ENCODE measurements at places on chromosomes 1 and 21.

- H3K36me3 ChIP-seq, result peaks cover 24% of the 10 kb centered on the region
- peaks cover 15% of the 10 kb centered on the region for H3K4me1 ChIP-seq
- no peaks in the 10 kb centered on the region for H3K27me3 ChIP-seq
- no peak for DNase-seq
- no peak overlapping the region for H3K27ac ChIP-seq
These were observed 12.8 kb downstream of the LGALS8 start for GRCh38 chr1:236536540-236536939.

DNA sequence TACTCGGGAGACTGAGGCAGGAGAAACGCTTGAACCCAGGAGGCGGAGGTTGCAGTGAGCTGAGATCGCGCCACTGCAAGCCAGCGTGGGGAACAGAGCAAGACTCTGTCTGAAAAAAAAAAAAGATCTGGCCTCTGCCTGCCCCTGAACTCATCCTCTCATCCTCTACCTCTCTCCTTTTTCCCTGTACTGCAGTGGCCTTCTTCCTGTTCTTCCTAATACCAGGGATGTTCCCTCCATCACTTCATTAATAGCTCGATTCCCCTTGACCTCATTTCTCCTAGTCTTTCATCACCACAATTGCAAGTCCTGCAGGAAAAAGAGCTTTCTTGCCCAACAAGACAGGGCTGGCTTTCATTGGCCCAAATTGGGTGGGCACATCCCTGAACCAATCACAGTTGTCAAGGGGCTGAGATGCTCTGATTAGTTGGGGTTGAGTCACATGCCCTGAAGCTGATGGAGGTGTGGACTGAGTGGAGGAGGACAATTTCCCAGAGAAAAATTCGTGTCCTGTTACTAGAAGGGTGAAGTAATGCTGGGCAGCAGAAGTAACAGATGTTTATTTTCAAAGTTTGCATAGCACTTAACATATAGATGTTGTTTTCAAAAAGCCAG lies 86.8 kb upstream of the PUM1 start:
- H3K4me1 ChIP-seq, result peaks cover 15% of the 10 kb centered on the region
- H3K27ac ChIP-seq, result peak overlapping the region; percentile 10
- DNase-seq, result no peak
- no peaks in the 10 kb centered on the region for H3K36me3 ChIP-seq
- H3K4me3 ChIP-seq, result no peak overlapping the region

DNA sequence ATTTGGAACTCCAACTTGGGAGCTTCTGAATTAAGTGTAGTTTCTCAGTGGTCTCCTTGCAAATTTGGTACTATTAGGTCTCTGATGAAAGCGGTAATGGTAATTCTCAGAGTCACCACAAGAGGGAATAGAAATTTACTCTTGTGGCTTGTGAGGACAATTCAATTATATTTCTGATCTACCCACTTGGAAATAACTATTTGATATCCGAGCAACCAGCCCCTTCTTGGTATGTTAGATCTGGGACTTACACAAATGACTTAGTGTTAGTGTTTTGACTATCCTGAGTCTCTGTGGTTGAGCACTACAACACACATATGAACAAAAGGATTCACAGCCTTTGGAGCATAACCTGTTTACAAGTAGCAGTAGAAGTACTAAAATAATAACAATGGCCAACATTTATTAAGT lies 68.1 kb downstream of the RPS6KA1 start:
- H3K27ac ChIP-seq, result no peak overlapping the region
- peaks cover 7% of the 10 kb centered on the region for H3K4me1 ChIP-seq
- no peak overlapping the region for H3K4me3 ChIP-seq
- no peaks in the 10 kb centered on the region for H3K27me3 ChIP-seq
- no peak for DNase-seq
- no peaks in the 10 kb centered on the region for H3K36me3 ChIP-seq

GRCh38 chr1:159845751-159846629 lies 16.5 kb downstream of the VSIG8 start:
- DNase-seq, result no peak
- H3K4me3 ChIP-seq, result no peak overlapping the region
- peaks cover 7% of the 10 kb centered on the region for H3K27me3 ChIP-seq
- no peaks in the 10 kb centered on the region for H3K36me3 ChIP-seq
- H3K27ac ChIP-seq, result peak overlapping the region; percentile 27
- peaks cover 17% of the 10 kb centered on the region for H3K4me1 ChIP-seq

DNA sequence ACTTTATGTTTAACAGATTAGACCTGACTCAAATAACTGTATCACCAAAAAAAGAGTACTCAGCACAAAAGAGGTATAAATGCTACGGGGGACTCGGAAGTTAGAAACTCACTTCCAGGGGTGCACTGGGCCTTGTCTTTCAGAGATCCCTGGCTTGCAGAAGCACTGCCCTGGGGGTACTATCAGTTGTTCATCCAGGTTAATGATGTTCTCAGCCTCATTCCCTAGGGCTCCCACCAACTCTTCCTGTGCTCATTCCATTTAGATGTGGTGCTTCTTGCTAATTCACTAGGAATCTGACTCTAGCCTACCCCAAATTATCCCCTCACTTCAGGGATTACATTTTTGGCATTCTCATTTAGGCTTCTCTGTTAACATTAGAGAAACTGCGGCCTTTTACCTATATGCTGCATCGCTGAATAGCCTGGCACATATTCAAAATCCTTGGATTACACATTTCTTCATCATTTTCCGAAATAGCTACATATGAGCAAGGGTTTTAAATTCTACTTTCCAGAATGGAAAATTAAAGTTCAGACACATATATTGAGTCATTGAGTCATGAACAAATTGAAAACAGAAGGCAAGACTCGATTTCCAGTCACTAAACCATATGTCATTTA lies 338.5 kb downstream of the KCTD3 start:
- H3K36me3 ChIP-seq, result no peaks in the 10 kb centered on the region
- no peaks in the 10 kb centered on the region for H3K4me1 ChIP-seq
- no peak for DNase-seq
- no peaks in the 10 kb centered on the region for H3K27me3 ChIP-seq
- no peak overlapping the region for H3K4me3 ChIP-seq
- H3K27ac ChIP-seq, result no peak overlapping the region

- H3K36me3 ChIP-seq, result no peaks in the 10 kb centered on the region
- DNase-seq, result no peak
- H3K27me3 ChIP-seq, result no peaks in the 10 kb centered on the region
These were observed 82.2 kb downstream of the LMO4 start for GRCh38 chr1:87410776-87411480.

DNA sequence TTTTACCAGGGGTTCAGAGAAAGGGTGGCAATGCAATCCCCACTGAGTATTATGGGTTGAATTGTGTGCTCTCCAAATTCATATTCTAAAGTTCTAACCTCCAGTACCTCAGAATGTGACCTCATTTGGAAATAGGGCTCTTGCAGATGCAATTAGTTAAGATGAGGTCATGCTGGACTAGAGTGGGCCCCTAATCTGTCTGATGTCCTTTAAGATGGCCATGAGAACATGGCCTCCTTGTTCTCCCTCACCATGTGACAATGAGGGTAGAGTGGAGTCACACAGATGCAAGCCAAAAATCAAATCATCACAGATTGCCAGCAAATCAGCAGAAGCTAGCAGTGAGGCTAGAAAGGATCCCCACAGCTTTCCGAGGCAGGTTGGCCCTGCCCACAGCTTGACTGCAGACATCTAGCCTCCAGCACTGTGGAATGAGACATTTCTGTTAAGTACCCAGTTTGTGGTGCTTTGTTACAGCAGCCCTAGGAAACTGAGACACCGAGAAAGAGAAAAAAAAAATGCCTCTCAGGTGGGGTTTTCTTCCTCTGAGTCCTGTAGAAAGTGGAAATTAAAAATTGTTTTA lies 25.5 kb upstream of the CREG1 start:
- DNase-seq, result no peak
- H3K36me3 ChIP-seq, result no peaks in the 10 kb centered on the region
- H3K4me1 ChIP-seq, result no peaks in the 10 kb centered on the region
- peaks cover 13% of the 10 kb centered on the region for H3K27me3 ChIP-seq
- no peak overlapping the region for H3K27ac ChIP-seq

DNA sequence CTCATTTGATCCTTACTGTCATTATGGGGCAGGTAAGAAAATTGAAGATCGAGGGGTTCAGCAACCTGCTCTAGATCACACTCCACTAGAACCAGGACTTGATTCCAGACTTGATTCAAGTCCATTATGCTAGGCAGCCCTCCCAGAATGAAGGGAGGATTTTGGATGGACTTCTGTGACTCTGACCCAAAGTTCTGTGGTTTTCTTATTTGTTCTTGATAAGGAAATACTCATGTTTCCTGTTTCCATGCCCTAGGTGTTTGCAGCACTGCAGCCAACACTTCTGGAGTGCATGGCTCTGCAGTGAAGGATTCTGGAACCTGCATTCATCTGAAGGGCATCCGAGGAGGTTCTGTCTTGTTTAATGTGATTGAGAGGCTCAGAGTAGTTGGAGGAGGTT lies 140.0 kb downstream of the FCRL5 start:
- no peak for DNase-seq
- no peak overlapping the region for H3K4me3 ChIP-seq
- no peak overlapping the region for H3K27ac ChIP-seq
- no peaks in the 10 kb centered on the region for H3K27me3 ChIP-seq
- no peaks in the 10 kb centered on the region for H3K36me3 ChIP-seq
- H3K4me1 ChIP-seq, result no peaks in the 10 kb centered on the region

DNA sequence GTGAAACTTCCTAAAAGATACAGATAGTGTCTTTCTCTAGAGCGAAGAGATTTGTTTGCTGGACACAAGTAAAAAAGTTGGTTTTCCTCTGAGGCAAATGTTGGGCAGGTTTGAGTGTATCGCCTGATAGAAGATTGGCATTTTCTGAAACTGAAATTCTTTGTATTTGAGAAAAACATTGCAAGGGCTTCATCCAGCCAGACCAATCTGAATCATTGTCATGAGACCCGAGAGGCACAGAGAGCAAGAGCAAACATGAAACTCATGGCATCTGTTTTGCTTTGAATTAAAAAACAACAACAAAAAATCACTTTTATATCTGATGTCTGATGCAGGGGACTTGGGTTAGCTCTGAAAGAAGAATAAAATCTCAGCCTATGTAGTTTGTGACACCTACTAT lies 379.3 kb upstream of the NCAM2 start:
- H3K4me3 ChIP-seq, result no peak overlapping the region
- H3K27me3 ChIP-seq, result peaks cover 1% of the 10 kb centered on the region
- H3K27ac ChIP-seq, result no peak overlapping the region
- H3K4me1 ChIP-seq, result no peaks in the 10 kb centered on the region
- H3K36me3 ChIP-seq, result no peaks in the 10 kb centered on the region

DNA sequence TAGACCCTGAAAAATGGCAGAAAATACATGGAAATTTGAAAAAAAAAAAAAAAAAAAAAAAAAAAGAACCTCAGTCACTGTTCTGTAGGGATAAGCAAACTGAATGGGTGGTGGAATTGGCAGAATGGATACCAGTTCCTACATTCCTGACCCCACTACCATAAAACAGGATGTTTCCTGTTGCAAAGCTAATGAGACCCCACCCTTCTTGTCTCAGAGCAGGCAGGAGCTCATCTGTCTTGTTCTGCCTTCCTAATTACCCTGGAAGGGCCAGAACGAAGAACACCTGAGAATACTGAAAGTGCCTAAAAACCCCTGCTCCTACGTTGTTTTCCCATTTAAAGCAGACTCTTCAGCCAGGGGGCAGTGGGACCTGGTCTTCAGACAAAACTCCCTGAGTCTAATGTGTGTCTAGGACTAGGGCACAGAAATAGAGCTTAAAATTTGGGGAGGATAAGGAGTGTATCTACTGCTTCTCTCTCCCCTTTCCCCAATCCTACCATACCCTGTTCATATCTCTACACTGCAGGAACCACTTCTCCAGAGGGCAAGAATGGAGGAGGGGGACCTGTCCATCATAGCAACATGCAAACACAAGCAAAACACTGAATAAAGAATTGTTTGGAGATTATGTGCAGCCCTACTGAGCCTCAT lies 3.9 kb downstream of the C1orf56 start:
- H3K36me3 ChIP-seq, result peaks cover 17% of the 10 kb centered on the region
- H3K27ac ChIP-seq, result peak overlapping the region; percentile 64
- H3K4me3 ChIP-seq, result no peak overlapping the region
- H3K27me3 ChIP-seq, result no peaks in the 10 kb centered on the region

GRCh38 chr1:48338257-48338656 lies 115.7 kb downstream of the SLC5A9 start:
- H3K4me1 ChIP-seq, result no peaks in the 10 kb centered on the region
- no peak for DNase-seq
- H3K27ac ChIP-seq, result no peak overlapping the region
- H3K36me3 ChIP-seq, result peaks cover 21% of the 10 kb centered on the region
- no peaks in the 10 kb centered on the region for H3K27me3 ChIP-seq

GRCh38 chr1:30083800-30084464 lies 639.5 kb downstream of the MATN1 start:
- no peak overlapping the region for H3K4me3 ChIP-seq
- no peak for DNase-seq
- no peaks in the 10 kb centered on the region for H3K36me3 ChIP-seq
- H3K4me1 ChIP-seq, result peaks cover 29% of the 10 kb centered on the region

GRCh38 chr1:67439277-67440029 lies 9.3 kb upstream of the SERBP1 start:
- H3K27ac ChIP-seq, result peak overlapping the region; percentile 9
- no peaks in the 10 kb centered on the region for H3K36me3 ChIP-seq
- peaks cover 50% of the 10 kb centered on the region for H3K4me1 ChIP-seq
- H3K4me3 ChIP-seq, result no peak overlapping the region
- no peak for DNase-seq
- no peaks in the 10 kb centered on the region for H3K27me3 ChIP-seq

- DNase-seq, result no peak
- H3K27ac ChIP-seq, result no peak overlapping the region
These were observed 17.6 kb upstream of the CBR3 start for GRCh38 chr21:36117286-36117741.

GRCh38 chr21:16137106-16137505 lies 407.3 kb downstream of the USP25 start:
- H3K4me1 ChIP-seq, result peaks cover 5% of the 10 kb centered on the region
- H3K27me3 ChIP-seq, result no peaks in the 10 kb centered on the region
- no peak overlapping the region for H3K27ac ChIP-seq
- peaks cover 16% of the 10 kb centered on the region for H3K36me3 ChIP-seq

DNA sequence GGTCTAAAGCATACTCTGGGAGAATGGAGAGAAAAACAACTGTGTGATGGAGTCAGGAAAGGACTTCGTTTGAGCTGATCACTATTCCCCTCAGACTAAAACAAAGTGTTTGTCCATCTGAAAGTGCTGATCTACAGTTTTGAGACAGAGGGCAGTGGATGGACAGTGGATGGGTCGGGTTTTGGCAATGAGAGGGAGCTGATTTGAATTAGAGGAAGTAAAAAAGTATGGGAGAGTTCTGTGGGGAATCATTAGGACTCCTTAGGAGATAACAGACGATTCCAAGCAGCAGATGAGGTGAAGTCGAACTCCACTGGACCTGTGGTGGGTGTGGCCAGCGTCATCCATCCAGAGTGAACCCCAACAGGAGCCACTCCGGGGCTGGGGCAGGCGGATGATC lies 62.3 kb downstream of the PTGS2 start:
- no peaks in the 10 kb centered on the region for H3K36me3 ChIP-seq
- DNase-seq, result no peak
- no peak overlapping the region for H3K27ac ChIP-seq
- H3K4me1 ChIP-seq, result no peaks in the 10 kb centered on the region

- H3K4me1 ChIP-seq, result peaks cover 28% of the 10 kb centered on the region
- H3K36me3 ChIP-seq, result peaks cover 7% of the 10 kb centered on the region
- no peak for DNase-seq
- H3K27me3 ChIP-seq, result peaks cover 18% of the 10 kb centered on the region
- no peak overlapping the region for H3K27ac ChIP-seq
These were observed 6.5 kb upstream of the CCDC27 start for GRCh38 chr1:3745590-3746381.

Measured in mesothelial cell of epicardium (in vitro differentiated cells).